MV-4-11 (cell line): ENCODE measurements at places on chromosomes 13 and 19.
A peak's percentile ranks its signal among the peaks of the same experiment; 100 is the strongest.

DNA sequence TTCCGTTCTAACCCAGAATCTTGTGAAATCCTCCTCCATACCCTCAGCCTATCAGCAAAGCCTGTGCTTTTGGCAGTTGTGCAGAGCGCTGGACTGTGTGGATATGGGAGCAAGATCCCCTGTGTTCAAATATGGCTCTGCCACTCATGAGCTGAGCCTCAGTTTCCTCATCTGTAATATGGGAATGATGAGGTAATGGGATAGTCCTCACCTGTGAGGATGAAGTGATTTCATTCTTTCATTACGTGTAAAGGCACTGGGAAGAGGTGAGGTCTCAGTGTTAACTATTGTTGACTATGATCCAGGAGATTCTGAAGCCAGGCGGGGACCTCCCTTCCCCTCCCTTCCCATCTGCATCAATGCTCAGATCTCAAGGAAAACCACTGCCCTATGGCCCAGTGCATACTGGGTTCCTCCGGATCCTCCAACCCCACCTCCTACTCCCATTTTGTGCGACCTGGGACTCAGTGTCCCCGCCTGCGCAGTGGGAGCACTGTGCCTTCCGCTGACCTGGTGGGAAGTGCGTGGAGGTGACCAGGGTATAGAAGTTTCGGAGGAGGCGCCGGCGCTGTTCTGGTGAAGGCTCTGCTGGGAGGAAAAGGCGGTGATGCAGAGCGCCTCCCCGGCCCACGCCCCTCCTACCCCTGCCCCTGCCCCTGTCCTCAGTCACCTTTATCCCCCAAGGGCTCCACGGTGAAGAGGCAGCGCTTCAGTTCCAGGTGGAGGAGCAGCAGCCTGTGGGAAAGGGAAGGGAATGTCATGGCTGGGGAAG is 5.0 kb downstream of the FUZ start:
- DNase-seq, result peak; percentile 61

DNA sequence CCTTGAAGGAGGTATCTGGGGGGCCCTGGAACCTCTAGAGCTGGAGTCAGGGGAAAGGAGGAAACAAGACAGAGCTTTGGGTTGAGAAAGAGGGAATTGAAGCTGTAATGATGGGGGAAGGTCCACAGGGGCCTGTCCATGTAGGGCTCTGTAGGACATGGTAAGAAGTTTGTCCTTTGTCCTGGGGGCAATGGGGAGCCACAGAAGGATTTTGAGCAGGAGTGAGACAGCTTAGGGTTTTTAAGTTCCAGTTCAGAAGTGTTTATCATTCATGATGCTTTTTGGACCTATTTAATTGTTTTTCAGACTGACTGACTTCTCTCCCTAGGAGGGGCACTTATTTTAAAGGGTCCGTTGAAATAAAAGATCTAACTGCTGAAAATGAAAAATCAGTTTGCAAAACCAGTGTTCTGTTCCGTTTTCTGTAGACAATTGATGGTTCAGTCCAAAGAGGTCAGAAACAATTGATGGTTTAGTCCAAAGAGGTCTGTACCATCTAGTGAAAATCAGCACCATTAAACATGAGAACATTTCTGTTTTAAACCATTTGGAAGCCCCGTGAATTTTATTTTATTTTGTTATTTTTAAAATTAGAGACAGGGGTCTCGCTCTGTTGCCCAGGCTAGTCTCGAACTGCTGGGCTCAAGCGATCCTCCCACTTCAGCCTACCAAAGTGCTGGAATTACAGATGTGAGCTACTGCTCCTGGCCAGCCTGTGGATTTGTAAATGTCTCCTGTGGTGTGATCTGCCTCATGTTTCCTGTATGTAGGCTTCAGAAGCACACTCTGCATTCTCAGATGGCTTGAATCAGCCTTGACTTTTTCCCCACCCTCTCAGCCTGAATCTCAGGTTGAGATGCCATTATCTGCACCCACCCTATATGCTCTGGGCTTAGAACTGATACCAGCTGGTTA is 8.4 kb downstream of the PLD3 start:
- DNase-seq, result no peak

DNA sequence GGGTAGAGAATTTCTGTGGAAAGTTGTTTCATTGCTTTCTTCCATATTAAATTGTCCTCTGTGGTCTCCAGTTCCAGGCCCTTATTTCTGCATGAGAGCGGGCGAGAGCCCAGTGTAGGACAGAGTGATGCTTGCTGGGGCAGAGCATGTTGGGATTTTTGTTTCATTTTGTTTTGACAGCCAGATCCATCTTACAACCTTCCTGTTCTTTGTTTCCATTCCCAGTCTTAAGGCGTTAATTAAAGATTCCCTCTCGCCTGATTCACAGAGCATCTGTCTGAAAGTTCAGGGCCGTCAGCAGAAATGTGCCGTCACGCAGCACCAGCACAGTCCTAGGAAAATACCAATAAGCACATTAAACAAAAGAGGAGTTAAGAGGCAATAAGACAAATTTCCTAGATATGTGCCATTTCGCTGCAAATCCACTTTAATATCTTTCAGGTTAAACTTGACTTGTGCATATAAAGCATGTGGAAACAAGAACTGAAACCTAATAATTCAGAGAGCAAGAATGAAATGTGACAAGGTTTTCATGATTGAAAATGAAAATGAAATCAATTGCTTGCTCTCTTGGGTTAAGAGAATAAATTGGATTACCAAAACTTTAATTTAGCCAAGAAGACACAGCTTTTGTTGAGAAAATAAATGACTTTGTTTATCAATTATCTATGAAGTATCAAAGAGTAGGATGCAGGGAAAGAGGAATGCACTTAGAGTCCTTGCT is 210.7 kb upstream of the SLC10A2 start:
- no peak for DNase-seq

GRCh38 chr19:1760020-1760419 is 6.7 kb downstream of the ONECUT3 start:
- DNase-seq, result no peak
